ENCODE measurements at places on chromosomes 2 and 18.

- DNase-seq = no peak
Measured at GRCh38 chr2:230008708-230009066, 60.0 kb downstream of the SLC16A14 start.

DNA sequence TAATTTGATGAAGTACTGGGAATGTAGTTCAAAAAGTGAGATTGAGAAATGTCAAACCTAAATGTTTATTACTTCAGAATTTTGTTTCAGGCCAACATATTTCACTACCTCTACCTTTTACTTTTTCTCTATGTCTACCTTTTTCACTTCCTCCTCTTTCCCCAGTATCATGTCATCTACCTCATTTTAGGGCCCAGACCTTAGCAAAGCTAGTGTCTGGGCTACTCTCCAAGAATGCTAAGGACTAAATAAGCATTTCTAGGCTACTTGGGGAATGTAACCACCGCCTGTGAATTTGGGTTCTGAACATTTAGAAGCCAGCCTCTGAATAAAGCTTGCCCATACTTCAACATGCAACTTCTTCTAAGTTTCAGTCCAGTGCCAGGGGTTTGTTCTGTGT is 330.4 kb downstream of the SLC4A3 start:
- DNase-seq = no peak

GRCh38 chr2:8380026-8380425 is 301.8 kb upstream of the ID2 start:
- DNase-seq = no peak

DNA sequence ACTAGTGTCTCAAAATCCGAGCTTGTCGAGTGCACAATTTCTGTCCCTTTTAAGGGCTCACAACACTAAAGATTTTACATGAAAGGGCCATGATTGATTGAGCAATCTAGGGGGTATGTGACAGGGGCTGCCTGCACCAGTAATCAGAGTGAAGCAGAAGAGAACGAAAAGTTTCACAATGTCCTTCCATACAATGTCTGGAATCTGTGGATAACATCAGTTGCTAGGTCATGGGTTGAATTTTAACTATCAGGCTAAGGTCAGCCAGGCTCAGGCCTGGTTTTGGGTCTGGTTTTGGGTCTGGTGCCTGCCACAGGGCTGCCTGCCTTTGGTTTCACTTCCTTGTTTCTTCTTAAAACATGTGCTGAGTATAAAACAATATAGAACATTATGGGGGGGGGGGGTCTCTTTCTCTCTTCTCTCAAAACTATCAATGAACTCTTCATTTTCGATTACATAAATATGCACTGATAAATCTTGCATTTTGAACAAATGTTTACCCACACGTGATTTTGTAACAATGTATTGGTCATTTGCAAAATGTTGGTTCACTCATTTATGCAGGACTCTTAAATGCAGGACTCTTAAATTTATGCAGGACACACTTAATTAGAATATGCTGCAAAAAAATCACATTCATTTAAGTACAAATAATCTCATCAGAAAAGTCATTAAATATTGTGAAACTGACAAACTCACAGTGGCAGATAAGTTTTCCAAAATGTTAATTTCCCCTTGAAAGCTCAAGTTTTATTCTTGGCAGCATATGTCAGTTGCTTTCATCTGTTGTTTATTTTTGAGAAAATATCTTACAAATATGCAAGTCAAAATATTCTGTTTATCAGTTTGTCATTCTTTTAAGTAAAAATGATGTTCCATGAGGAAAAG is 290.5 kb upstream of the KYNU start:
- no peak for DNase-seq

Data from stimulated activated CD8-positive, alpha-beta memory T cell treated with anti-CD3 and anti-CD28 coated beads, Interleukin-4, amount 100 ng/mL, for 1 hour (primary cell).